ENCODE measurements at places on chromosomes 1 and 21.

DNA sequence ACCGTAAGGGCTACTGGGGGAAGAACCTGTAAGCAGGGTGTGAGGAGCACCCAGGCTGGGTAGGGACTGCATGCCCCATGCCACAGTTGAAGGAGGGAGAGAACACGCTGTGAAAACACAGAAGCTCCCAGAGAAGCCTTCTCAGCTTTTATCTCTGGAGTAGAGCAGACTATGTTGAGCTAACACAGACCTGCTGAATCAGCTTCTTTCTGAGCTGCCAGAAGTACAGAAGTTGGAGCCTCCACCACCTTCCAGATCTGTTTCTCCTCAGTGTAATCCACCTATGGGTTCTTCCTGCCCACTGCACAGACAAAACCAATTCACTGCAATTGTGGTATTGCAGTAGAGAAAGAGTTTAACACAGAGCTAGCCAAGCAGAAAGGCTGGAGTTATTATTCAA lies 5.4 kb downstream of the YBEY start:
- DNase-seq = no peak

DNA sequence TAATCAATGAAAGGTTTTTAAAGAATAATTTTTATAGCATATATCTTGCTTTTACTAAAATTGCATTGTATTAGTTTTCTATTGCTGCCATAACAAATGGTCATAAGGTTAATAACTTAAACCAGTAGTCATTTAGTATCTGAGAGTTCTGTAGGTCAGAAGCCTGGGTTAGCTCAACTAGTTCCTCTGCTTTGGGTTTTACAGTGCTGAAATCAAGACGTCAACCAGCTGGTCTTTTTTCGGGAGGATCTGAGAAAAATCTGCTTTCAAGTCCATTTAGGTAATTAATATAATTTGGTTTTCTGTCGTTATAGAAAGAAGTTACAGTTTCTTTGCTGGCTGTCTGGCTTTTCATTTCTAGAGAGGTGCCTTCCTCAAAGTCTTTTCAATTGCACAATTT lies 577.7 kb downstream of the MRPL39 start:
- no peak for DNase-seq

GRCh38 chr1:152108882-152109222 lies 6.4 kb downstream of the TCHH start:
- no peak for DNase-seq

DNA sequence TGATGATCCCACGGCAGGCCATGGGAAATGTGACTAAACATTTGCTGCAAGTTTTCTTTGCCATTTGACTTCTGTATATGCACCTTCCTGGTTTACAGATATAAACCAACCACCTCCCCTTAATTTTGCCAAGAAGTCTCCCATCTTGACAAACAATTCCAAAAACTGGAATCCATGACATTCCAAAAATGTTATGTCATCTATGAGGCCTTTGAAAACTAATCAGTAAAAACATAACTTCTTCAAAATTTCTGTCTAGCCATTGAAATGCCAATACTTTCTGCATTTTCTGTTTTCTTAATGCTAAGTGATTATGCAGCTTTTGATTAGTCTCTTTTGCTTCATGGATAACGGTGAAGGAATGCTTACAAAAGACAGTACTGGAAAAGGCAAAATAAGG lies 84.1 kb downstream of the LYST start:
- no peak for DNase-seq

DNA sequence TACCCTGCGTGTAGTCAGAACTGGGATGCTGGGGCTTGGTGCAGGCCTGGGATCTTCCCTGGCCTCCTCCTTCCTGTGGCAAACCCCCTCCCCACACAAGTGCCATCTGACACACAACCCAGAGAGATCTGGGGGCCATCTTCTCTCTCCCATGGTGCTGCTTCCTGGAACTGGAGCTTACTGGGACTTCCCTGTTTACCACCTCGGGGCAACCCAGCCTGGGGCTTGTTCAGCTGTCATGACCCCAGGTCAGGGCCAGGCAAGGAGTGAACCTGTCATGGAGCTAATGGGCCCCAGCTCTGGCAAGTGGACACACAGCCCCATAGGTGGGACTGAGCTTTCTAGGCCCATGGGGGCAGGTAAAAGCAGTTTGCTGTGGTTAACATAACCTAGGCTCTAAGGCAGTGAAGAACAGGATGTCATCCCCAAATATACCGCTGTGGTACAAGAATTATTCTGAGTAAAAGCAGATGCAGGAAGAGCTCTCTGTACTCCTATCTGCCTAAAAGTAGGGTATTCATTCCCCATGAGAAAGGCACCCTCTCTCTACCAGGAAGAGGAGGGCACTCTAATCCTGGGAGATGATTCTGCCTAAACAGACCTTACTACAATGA lies 2.4 kb downstream of the TRIM11 start:
- DNase-seq = no peak

- no peak for DNase-seq
Observed at GRCh38 chr1:234697741-234698140, 87.8 kb upstream of the IRF2BP2 start.

DNA sequence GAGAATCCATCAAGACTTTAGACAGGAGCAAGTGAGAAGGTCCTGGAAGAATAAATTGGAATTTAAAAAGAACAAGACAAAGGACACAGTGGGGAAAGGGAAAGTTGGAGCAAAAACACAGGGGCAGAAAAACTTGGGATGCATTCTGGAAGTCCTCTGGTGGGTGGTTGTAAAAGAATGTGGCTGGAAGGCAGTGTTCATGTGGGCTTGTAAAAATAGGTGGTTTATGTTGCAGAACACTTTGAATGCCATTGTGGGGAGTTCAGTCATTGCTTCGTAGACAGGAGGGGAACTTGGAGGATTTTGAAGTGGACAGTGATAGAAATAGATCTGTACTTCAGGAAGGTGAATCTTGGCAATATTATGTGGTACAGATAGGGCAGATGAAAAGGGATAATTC lies 15.2 kb downstream of the KIF1B start:
- no peak for DNase-seq

- no peak for DNase-seq
Observed at GRCh38 chr1:214623430-214623829, 20.4 kb downstream of the CENPF start.

- DNase-seq = no peak
Observed at GRCh38 chr1:5647234-5647633, 345.0 kb downstream of the NPHP4 start.

GRCh38 chr1:61193808-61194207 lies 111.4 kb downstream of the NFIA start:
- no peak for DNase-seq

GRCh38 chr1:229230140-229230892 lies 40.6 kb upstream of the RAB4A start:
- DNase-seq = no peak

DNA sequence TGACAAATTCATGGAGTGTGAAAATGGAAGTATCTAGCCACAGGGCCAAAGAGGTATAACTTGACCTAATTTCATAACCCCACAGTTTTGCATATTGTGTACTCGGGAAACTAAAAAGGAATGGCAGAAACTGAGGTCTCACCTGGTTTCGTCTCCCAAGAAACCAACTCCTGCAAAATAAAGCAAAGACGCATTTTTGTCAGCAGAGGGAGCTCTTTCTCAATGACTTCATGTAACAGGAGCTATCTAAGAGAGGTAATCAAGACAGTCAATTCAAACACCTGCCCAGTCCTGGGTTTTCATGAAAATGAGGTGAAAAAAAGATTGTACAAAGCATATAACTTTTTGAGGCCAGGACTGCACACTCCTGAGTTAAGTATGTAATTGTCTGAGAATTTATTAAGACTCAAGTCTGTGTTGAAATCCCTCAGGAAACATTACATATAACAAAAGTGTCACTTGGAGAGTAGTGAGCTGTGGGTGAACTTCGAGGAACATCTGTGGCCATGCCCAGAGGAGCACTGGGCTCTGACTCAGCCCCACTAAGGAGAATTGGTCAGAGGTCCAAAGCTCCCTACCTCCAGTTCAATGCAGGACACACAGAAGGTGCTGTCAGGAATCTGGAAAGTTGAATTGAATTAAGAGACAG lies 17.6 kb downstream of the FCRL4 start:
- DNase-seq = no peak

- DNase-seq = no peak
Observed at GRCh38 chr1:210731193-210731592, 402.5 kb downstream of the HHAT start.

DNA sequence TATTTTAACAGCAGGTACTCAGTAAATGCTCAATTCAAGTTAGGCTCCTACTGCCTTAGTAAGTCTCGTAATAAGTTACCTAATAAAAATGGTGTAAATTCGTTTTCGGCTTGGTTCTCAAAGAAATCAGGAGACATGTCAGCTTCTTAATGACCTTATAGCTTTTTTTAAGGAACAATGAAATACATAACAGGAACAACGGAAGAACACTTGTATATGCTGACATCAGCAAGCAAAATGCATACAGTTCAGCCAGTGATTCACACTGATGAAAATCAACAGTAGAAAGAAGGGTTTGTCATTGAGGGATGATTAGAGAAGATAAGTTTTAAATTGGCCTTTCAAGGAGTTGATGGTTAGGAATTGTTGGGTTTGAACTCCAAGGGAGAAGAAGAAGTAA lies 13.3 kb downstream of the RPTN start:
- DNase-seq = no peak

DNA sequence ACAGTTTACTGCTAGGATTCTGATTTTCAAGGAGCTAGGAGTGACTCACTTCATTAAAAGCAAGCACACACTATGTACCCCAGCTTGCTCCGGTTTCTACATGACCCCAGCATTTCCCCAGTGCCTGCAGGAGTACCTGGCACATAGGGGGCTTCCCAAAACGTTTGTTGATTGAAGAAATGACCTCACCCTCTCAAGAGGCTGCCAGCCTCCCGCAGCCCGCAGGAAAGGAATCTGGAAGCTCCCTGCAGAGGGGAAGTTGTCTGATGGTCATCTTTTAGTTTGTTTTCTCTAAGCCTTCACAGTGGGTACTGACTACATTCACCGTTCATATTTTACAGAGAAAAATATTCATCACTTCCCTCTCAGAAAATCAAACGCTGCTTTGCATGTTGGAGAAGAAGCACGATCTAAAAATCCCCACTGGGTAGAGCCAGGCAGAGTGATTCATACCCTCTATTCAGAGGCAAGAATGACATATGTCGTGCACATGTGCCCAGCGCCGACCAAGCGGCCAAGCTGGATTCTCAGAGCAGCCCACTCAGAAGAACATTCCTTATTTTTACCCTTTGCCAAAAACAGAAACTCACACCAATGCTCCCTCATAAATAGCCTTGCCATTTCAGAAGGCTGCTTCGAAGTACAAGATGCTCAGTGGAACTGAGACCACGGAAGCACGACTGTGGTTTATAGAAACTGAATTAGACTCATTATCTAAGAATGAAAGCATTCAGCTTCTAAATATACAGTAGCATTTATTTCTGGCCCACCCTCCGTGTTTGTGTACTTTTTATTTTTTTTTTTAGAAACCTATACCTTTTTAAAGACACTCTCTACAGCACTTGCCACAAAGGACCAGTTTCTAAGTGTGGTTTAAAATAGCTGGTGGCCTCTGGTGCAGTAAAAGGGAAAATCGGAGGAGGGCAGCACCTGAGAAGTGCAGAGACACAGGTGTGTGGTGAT lies 143.2 kb downstream of the MIS18A start:
- DNase-seq = peak; percentile 2

DNA sequence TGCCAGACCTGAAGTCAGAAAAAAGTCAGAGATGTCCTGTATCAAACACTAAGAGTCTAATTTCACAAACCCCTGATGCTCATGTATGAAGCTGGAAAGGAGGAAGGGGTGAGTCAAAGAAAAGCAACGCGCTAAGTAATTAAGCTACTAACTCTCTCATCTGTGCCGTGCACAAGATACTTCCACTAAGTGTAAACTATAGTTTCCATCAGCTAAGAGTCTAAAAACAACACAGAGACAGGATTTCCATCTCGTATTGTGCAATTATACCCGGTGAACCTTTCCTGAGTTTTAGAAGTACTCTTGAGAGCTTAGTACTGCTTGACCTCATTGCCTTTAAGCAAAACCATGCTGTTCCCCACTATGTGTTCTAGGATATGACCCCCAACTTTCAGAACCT lies 19.0 kb downstream of the DNALI1 start:
- DNase-seq = no peak

DNA sequence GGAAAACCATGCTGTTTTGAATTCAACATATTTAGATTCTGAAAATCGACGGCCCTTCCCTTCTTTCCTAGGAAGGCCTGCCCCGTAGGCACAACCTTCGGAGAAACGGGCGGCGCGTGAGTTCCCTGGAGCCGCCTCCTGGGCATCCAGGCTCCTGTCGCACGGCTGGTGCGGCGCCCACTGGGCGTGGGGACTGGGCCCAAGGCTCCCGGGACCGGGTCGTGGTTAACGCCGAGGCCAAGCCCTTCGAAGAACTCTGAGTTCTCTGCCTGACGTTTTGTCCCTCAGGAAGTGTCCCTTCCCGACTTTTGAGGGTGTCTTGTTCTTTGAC lies 19.2 kb upstream of the TBX15 start:
- no peak for DNase-seq

DNA sequence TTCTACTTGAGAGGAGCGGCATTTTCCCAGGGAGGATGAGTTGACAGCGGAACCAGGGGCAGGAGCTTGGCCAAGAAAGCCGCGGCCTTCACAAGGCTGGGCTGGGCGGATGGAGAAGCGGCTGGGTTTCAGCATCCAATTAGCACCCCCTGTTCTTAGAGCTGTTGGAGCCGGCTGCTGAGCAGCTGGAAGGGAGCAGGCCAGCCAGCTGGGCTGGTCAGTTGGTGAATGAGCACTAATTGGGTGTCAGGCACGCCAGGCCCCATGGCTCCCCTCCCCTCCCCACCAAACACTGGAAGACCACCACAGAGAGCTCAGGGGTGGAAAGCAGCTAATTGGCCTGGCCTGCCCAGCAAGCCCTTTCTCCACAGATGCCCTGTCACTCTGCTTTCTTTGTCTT lies 245.6 kb downstream of the RRAGC start:
- no peak for DNase-seq

- no peak for DNase-seq
Observed at GRCh38 chr1:207807690-207808321, 56.0 kb downstream of the CD46 start.

GRCh38 chr21:21174676-21175075 lies 176.5 kb downstream of the NCAM2 start:
- no peak for DNase-seq

DNA sequence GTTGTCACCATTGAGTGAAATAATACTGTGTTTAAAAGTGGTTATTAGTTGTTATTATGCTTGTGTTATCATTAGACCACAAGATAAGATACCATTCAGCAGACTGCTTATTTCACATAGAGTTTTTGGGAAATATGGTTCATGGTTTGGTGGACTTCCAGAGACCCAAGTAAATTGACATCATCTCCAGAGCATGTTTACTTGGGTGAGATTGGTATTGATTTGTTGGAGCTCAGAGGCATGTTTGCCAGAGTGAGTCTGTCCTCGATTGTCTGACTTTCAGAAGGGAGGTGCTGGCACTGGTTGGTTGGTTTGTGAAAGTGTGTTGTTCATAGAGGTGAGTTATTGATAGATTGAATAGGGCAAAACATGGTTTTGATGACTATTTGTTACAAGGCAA lies 291.4 kb downstream of the TGFB2 start:
- no peak for DNase-seq

DNA sequence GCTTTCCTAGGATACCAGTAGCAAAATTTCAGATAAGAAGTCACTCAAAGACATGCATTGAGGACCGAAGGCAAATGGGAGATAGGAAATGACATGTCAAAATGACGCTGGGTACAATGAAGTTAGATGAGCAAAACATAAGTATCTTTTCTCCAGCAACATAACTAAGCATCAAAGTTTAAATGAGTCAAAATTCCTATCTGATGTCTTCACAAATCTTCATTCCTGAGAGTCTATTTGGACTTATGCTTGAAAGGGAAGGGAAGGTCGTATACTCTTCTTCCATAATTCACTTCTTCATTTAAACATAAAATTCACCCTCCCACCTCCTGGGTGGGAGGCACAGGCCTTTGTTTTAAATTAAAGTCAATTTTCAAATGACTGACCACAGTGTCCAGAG lies 4.1 kb upstream of the TMEM81 start:
- DNase-seq = no peak

All from nucleus accumbens (tissue), 56 donors.